Upper lobe of left lung (tissue), 6 donors: ENCODE measurements at places on chromosomes 3 and 15. TPM values are rescaled to one million over a fixed set of nuclear protein-coding genes. Genes with fewer than 3 reads are reported as not detected.

DNA sequence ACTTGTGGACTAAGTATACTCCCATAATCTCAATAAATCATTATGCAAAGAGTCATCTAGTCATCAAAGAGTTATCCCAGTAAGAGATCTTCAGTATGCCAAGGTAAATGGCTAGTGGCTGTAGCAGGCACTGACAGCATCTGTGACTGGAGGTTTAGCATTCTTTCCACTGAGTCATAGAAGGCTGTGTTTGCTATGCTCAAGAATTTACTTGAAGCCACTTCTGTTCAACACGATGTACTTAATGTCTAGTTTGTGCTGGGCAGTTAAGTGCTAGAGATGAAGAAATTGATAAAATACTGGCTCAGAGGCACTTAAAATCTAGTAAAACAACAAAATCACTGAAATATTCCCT lies 13.0 kb downstream of the ZBED2 start:
- peak; percentile 41 for DNase-seq
- no peak overlapping the region for H3K4me3 ChIP-seq
- H3K4me1 ChIP-seq = no peaks in the 10 kb centered on the region
- H3K27me3 ChIP-seq = no peaks in the 10 kb centered on the region

- DNase-seq = no peak
- H3K27ac ChIP-seq = no peak overlapping the region
- no peaks in the 10 kb centered on the region for H3K4me1 ChIP-seq
- H3K36me3 ChIP-seq = no peaks in the 10 kb centered on the region
- no peaks in the 10 kb centered on the region for H3K27me3 ChIP-seq
These were observed 10.5 kb downstream of the BTD start for GRCh38 chr3:15612001-15612400.

The ELL3 gene
- 4.7 TPM for total RNA-seq

The GHSR gene
- total RNA-seq = not detected

DNA sequence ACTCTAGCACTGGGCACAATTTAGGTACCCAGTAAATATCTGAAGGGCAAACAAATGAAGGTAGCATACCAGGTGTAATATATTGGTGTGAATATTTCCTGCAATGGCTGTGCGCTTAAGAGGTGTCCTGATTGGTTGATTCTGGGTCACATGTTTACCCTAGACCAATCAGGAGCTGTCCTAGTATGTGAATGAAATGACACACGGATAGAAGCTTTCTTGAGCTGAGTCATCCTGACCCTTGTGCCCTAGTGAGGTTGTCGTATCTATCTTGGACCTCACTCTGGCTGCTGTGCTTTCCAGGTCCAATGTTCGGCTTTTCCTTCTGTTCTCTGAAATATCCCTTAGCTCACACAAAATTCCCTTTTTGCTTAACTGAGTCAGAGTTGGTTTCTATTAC lies 58.1 kb upstream of the FOXP1 start:
- no peak overlapping the region for H3K27ac ChIP-seq
- no peak for DNase-seq
- no peak overlapping the region for H3K4me3 ChIP-seq
